ENCODE measurements at places on chromosomes 5 and 9.

DNA sequence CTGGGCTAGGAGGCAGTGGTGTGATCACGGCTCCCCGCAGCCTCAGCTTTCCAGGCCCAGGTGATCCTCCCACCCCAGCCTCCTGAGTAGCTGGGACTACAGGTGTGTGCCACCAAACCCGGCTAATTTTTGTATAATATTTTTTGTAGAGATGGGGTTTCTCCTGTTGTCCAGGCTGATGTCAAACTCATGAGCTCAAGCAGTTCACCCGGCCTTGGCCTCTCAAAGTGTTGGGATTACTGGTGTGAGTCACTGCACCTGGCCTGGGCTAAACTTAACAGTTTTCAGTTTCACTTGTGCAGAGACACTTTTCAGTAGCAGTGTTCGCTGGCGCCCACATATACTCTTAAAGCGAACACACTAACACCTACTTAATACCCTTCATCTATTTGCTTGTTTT lies 205.6 kb upstream of the ZNF608 start:
- no peak for DNase-seq

- no peak for DNase-seq
These were observed 13.8 kb upstream of the NKD2 start for GRCh38 chr5:994821-995220.

DNA sequence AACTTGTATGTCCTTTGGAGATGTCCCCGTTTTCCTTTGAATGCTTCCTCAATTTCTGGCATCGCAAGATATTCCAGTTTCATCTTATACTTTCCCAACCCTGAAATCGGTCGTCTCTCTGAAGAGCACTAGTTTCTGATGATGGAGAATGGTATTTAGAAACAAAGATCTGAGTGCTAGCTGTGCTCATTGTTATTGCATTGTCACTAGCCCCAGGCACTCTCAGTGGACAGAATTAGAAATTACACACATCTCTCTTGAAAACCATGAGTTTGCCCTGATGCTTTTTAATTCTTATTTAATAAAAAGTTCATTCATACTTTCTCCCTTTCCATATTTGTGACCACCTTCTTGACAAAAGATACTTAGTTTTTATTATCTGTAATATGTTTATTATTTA lies 67.7 kb downstream of the C9orf152 start:
- no peak for DNase-seq

- DNase-seq, result no peak
These were observed 15.6 kb upstream of the DENND1A start for GRCh38 chr9:123945532-123945931.
